ENCODE measurements at places on chromosomes 1 and 21. TPM values are rescaled to one million over a fixed set of nuclear protein-coding genes. Genes with fewer than 3 reads are reported as not detected.
A peak's percentile ranks its signal among the peaks of the same experiment; 100 is the strongest.

TEDDM1 gene
- total RNA-seq = not detected

- no peak for DNase-seq
Measured at GRCh38 chr1:1788646-1789431, 10.6 kb upstream of the NADK start.

CTSE gene
- not detected for total RNA-seq

VWA5B1 gene
- total RNA-seq = not detected

- no peak for DNase-seq
Measured at GRCh38 chr1:204992998-204993314, 50.1 kb upstream of the CNTN2 start.

- DNase-seq = no peak
Measured at GRCh38 chr1:63147783-63148182, 174.6 kb upstream of the FOXD3 start.

FCER1G gene
- total RNA-seq = not detected

- DNase-seq = no peak
Measured at GRCh38 chr1:160277987-160278386, 6.9 kb downstream of the PEX19 start.

GRCh38 chr1:162822391-162823200 is 32.1 kb downstream of the HSD17B7 start:
- no peak for DNase-seq

GRCh38 chr1:207313131-207313530 is 8.3 kb upstream of the CD55 start:
- DNase-seq = no peak

DNA sequence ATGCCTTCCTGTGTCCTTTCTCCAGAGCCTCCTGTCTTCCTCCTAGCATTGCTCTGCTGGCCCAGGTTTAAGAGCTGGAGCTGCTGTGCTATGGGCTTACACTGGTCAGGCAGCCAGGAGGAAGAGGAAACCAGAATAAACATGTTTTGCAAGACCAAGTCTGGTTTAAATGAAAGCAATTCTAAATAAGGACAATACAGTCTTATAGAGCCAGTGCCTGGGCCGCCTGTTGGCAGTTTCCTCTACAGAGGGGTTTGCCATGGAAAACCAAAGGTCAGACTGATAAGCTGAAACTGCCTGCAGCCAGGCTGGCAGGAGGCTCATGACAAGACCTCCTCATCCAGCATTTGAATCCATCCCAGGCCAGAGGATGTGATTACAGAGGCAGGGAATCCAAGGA is 92.9 kb upstream of the FGGY start:
- peak; percentile 50 for DNase-seq

DNA sequence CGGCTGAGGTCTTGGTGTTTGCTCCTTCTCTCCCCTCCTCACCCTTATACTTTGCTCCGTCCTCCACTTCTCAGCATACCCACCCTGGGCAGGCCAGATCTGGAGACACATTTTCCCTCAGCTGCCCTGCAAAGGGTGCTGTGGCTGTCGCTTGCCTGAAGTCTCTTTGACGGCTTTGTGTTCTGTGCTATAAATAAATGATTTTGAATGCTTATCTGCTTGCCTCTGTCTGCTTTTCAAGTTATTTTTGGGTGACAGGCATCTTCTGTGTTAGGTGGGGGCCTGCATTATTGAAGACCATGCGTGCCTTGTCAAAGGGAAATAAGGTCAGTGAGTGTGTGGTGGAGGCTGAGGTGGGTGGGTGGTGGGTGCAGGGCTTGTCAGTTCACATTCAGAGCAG is 66.9 kb upstream of the KCND3 start:
- no peak for DNase-seq

COL11A1 gene
- total RNA-seq = 19.0 TPM

DNA sequence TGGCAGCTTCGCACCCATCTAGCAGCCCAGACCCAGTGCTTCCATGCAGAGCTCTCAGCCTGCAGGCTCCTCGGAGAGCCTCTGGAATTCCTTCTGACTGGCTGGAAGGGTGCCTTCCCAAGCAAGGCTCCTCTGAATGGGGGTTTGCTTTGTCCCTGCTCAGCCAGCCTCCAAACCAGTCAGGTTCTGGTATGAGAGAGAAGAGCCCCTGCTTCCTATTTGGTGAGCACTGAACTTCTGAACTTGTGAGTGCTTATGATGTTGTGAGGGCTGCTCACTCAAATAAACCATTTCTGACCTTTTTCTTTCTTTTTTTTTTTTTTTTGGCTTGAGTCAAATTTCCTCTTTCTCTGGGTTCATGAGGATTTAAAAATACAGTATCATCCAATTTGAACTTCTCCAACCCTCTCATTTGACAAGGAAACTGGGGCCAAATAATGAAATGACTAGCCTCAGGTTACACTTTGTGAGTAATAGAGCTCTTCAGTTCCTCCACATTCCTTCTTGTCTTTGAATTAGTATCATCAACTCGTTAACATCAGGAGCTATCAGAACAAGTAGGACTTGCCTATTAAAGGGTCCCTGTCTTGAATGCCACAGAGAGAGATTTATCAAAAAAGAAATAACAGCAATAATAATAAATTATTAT is 39.6 kb downstream of the GFI1 start:
- peak; percentile 30 for DNase-seq

TTC3 gene
- 65.9 TPM for total RNA-seq
